Tibial artery (tissue), 4 donors: ENCODE measurements at places on chromosomes 11 and 22.

- no peak for DNase-seq
Measured at GRCh38 chr11:41947392-41947791, 487.9 kb upstream of the LRRC4C start.

DNA sequence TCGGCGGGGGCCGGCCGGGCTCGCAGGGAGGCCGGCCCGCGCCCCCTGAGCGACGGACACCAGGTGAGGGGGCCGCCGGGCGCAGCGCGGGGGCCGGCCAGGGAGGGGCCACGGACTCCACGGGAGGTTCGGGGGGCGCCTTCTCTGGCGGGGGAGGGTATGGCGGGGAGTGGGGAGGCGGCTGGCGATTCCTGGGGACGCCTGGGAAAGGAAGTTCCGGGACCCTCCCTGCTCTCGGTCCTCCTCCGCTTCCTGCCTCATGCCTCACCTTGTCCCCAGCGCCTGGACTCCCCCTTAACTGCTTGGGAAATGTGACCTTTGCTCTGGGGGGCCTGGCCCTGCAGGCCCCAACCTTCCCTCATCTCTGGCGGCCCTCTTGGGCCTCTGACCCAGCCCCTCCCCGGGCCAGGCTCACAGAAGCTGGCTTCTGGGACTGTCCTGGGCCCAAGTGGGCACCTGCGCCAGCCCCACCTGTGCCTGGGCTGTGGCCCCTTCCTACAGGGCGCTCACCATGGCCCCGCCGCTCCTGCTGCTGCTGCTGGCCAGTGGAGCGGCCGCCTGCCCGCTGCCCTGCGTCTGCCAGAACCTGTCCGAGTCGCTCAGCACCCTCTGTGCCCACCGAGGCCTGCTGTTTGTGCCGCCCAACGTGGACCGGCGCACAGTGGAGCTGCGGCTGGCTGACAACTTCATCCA is 516 bp downstream of the LRFN4 start:
- DNase-seq, result no peak

DNA sequence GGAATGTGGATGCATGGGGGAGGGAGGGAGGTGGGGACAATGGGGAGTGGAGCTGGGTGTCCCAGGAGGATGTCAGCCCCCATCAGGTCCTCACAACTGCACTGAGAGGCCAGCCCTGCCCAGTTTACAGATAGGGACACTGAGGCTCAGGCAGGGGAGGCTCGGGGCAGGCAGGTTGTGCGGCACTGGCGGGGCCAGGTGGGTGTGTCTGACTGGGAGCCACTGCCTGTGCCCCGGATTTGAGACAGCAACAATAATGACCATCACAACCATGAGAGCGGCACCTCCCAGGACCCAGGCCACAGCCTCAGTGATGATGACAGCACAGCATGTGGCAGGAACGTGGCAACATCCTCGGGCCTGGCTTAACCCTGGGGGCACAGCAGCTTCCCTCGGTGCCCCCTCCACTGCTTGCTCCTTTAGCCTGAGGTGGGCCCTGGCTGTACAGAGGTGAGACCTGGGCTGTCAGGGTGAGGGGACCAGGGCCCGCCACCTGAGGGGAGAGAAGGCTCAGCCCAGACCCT is 32.0 kb downstream of the SHISAL1 start:
- no peak for DNase-seq

DNA sequence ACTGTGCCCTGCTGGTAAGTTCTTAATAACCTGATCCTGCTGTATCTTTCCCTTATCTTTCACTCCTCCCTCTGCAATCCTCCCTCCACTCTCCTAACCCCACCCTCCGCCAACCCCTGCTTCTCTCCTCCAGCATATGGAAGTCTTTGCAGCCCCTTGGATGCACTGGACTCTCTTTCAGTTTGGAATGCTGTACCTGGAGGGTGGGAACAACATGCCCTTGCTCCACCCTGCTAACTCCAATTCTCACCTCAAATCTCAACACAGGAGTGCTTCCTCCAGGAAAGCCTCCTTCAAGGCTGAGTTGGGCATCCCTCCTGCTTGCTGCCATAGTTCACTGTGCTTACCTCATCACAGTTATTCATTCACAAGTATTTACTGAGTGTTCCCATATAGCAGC is 52.8 kb upstream of the LDLRAD3 start:
- DNase-seq, result no peak

DNA sequence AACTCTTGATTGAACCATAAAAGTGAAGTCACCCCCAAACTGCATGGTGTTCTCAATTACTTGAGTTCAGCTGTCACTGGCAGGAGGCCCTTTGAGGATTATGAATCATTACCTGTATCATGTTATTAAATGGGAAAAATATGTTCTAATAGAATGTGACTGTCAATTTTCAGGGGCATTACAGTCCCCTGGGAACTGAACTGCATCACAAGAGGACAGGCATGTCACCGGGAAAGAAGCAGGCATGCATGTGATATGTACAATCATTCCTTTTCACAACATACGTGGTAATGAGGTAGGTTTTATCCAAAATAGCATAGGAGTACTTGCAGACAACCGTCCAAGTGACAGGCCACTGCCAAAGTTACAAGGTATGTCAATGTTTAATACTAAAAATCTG is 165.8 kb downstream of the MAML2 start:
- DNase-seq, result no peak

DNA sequence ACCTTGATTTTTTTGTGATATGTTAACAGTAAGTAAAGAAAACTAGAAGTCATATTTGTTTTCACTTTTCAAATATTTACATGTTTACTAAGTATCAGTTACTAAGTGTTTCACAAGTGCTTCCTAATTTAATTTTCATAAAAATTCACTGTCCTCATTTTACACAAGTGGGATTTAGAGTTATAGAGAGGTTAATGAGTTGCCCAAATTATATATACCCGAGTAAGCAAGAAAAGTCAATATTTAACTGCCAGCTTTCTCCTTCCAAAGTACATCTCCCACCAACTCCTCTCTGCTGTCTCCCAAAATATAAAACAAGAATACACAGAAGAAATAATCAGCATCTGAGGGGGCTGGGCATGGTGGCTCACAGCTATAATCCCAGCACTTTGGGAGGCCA is 896.7 kb upstream of the ANO3 start:
- DNase-seq, result no peak

- DNase-seq, result no peak
Measured at GRCh38 chr11:58075781-58076180, 45.0 kb downstream of the OR6Q1 start.

GRCh38 chr11:45658292-45658991 is 7.0 kb downstream of the CHST1 start:
- DNase-seq, result peak; percentile 77

DNA sequence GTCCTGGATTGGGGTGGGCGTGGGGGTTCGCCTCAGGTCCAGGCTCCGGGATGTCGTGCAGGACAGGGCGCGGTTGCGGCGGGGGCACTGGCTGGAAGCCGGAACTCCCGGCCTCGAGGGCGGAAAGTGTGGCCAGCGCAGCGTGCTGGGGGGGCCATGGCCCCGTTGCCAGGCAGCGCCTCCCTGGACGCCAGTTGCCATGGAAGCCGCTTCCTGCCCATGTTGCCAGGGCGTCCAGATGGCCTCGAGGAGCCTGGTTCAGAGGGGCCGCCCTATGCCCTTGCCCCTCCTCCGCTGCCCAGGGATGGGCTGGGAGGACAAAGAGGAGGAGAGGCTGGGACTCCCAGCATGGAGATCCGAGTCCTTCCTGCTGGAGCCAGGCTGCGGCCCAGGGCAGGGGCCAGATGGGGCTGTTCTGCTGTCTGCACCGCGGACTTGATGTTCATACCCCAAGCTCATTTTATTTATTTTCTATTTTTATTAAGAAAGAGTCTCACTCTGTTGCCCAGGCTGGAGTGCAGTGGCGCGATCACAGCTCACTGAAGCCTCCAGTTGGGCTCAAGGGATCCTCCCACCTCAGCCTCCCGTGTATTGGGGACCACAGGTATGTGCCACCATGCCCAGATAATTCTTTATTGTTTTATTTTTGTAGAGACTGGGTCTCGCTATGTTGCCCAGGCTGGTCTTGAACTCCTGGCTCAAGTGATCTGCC is 4.6 kb upstream of the CCDC188 start:
- DNase-seq, result no peak

- no peak for DNase-seq
Measured at GRCh38 chr11:128723531-128723930, 29.7 kb downstream of the FLI1 start.

DNA sequence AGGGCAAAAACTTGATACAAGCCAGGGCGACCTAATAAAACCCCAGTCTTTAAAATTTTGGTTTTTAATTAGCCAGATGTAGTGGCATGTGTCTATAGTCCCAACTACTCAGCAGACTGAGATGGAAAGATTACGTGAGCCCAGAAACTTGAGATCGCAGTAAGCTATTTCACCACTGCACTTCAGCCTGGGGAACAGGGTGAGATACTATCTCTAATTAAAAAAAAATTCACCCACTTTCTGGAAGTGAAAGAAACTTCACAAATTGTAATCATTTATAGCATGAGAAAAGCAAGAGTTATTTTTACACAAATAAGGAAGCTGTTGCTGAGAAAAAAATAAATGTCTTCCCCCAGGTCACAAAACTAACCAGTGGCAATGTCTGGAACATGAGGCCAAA is 882 bp upstream of the GLYATL2 start:
- no peak for DNase-seq

- DNase-seq, result no peak
Measured at GRCh38 chr22:22939588-22940368, 52.2 kb downstream of the IGLL5 start.

- DNase-seq, result no peak
Measured at GRCh38 chr22:32204040-32204855, 625 bp downstream of the RFPL2 start.
